Stimulated activated CD8-positive, alpha-beta memory T cell treated with anti-CD3 and anti-CD28 coated beads, Interleukin-4, amount 100 ng/mL, for 4 hours (primary cell): ENCODE measurements at places on chromosomes 6 and 20.

DNA sequence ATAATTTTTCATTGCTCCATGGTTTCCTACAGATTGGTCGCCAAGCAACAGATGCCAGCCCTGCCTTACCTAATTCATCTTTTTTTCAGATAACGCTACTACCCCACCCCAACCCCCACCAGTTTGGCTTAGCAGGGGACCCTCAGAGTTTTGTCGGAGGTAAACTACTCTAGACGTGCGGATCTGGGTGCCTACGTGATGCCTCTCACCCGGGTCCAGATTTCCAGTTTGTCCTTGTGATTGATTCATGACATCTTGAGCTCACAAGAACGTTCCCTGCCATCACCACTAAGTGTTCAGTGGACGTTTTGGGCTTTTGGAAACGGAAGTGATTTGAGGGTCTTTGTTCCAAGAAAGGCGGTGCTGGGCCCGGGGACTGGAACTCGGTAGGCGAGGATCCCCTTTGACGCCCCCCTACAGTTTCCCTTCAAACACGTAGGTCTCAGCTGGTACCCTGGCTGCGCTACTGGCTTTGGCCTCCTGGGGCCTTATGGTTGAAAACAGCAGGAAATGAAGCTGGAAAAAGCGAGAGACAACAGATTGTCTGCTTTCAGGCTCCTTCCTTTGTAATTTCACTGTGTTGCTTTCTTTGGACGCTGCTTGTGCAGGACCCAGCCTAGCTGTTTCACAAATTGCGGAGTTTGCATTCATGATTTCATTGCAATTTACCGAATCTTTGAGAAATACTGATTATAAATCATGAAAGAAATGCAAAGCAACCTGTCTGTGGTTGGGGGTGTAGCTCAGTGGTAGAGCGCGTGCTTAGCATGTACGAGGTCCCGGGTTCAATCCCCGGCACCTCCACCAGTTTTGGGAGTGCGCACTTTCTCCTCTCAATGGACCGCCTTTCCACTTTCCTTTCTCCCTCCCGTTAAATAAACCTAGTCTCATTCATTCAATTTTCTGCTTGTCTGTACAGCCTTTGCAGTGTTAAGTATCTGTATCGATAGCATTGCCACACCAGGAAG is 81.0 kb downstream of the GPX5 start:
- no peak for DNase-seq

GRCh38 chr6:55405474-55406235 is 78.4 kb downstream of the GFRAL start:
- DNase-seq = no peak

GRCh38 chr20:2883726-2884637 is 10.7 kb downstream of the PTPRA start:
- no peak for DNase-seq

DNA sequence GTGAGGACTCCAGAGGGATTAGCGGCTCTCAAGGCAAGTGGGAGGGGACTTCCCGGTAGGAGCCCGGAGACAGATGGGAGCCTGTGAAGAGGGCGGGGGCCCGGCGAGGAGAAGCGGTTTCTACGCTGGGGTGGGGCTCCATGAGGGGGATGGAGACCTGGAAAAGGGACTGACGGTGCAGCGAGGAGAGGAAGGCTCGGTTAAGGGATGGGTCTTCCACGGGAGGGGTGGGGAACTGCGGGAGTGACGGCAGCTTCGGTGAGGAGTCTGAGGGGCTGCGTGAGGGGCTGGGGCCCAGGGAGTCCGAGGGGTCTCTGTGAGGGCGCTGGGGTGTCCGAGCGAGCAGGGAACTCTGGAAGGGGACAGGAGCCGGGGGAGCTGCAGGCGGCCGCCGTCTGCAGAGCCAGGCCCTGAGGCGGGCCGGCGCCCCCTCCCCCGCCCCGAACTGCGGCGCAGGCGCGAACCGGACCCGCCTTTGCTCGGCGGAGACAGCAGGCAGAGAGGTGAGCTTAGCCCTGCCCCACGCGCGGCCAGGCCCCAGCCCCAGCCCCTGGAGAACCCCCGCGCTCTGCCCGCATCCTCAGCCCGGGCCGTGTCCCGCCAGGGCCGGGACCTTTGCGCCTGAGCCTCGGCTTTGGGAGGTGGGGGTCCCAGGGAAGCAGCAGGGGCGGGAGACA is at the start of gene NRSN2:
Gene NRSN2, plus strand, starts transcription at position 472 of the 677 bp plus-strand sequence. CDS start 2,533 bp downstream, outside the sequence.
- DNase-seq = no peak

GRCh38 chr6:114844359-114844758 is 501.5 kb upstream of the HS3ST5 start:
- DNase-seq = no peak

DNA sequence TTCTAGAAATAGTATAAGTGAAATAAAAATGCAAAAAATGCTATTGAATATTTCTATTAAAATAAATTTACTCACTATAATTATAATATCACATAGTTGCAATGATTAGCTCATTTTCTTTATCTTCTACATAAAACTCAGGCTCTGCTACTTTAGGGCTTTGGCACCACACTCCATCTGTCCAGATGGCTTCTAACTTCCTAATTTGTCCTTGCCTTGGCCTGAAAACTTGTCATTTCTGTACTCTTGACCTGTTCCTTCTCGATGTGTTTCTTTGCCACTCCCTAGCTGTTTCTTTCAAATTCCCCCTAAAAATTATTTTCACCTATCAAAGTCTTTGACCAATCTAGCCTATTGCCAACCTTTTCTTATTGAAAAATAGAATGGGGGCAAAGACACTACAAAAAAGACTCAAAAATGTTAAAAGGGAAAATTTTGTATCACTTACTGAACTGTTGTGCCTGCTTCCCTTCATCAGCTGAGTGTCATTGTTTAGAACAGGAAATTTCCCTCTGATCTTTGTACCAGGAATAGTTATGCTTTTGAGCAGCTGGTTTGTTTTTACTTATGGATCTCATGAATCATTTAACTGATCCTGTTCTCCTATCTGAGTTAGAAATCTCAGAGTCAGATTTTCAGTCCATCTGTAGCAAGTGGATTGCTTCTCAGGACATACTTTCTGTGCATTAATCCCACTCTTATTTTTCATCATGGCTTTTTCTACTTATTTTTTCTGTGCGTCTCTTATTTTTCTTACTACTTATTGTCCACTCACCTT is 279.2 kb upstream of the CNR1 start:
- DNase-seq = no peak

DNA sequence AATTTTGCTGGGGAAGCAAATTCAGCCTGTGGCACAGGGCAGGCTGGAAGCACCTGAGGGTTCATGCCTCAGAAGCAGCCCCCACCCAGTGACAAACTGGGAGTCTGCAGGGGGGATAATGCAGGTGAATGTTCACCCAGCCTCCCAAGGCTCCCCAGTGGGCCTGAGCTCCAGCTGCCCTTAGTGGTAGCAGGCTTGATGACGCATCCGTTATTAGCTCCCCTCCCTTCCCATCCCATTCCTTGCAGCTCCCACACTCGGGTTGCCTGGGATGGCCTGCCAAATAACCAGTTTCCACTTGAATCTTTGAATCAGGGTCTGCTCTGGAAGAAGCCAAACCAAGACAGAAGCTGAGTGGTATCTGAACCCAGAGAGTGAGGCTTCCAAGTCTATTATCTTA is 15.8 kb downstream of the KCNK15 start:
- DNase-seq = no peak

GRCh38 chr6:153140299-153140698 is 9.2 kb upstream of the RGS17 start:
- no peak for DNase-seq

DNA sequence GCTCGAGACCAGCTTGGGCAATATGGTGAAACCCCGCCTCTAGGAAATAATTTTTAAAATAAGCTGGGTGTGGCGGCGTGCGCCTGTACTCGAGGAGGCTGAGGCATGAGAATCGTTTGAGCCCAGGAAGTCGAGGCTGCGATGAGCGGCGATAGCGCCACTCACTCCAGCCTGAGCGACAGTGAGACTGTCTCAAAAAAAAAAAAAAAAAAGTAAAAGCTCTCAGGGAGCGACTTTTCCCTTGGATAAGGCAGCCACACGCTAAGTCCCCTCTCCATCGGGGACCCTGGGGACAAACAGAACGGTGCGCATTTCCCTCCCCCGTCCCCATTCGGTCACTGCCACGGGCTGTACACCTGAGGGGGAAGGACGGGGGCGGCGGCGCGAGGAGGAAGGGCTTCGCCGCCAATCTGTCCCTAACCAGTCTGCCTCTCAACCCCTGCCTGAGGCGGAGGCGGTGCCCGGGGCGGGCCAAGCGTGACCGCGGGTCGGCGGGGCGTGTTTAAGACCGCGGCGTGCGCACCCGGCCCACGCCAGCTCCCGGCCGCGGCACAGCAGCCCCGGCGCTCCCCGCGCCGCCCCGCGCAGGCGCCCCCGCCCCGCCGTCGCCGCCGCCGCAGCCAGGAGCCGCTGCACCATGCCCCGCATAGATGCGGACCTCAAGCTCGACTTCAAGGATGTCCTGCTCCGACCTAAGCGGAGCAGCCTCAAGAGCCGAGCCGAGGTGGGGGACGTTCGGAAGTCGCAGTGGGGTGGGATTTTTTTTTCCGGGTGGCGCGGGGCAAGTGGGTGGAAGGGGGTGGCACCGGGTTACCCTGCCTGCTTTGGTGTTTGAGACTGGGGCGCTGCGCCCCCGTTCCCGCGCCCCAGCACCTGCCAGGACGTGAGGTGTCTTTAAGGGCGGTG is at the start of gene GMPR:
Gene GMPR, plus strand, starts transcription at position 531 of the 906 bp plus-strand sequence. Its CDS starts 107 bp downstream, at position 638.
- DNase-seq = peak; percentile 59

DNA sequence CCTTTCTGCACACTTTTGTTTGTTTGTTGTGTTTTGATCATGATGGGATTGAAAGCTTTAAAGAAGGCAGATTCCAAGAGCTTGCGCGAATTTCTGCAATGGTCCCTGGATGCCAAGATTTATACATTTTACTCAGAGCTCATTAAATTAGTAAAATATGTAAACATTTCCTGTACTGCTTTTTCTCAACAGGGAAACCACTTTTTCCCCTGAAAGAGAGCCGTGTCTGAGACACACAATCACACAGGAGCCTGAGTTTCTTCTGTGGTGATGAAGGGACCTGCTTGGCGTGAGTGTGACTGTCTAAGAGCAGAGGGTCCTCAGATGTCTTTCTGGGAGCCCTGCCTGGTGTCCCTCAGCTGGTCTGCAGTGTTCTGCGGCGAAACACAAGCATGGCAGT is 12.1 kb upstream of the TAGAP start:
- DNase-seq = no peak

- DNase-seq = no peak
Measured at GRCh38 chr20:20414640-20415220, 46.8 kb downstream of the INSM1 start.

DNA sequence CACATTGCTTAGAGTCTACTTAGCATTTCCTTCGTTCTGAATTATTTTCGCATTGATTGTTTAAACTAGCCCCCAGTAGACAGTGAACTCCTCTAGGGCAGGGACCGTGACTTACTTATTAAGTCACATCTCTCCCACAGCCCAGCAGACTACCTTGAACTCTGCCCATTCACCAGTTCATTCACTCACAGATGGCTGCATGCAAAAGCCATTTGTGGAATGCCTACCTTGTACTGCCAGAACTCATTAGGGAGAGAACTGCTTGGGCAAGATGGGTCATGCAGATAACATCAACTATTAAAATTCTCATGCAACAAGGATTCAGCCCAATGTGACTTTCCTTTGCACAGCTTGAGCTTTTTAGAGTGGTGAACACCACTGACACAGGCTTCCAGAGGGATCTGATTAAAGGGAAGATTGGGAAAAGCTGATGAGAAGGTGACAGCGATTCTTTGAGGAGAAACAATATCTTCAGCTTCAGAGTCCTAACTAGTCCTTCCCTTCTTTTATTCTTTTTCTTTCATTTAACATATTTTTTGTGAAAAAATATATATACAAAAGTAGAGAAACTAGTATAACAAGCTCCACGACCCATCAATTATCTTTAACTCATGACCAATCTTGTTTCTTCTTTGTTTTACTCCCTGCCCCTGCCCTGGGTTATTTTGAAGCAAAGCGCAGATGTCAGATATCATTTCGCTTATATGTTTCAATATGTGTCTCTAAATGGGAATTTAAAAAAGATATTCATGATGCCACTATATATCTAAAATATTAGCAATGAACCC is 273.9 kb downstream of the CDC5L start:
- no peak for DNase-seq

DNA sequence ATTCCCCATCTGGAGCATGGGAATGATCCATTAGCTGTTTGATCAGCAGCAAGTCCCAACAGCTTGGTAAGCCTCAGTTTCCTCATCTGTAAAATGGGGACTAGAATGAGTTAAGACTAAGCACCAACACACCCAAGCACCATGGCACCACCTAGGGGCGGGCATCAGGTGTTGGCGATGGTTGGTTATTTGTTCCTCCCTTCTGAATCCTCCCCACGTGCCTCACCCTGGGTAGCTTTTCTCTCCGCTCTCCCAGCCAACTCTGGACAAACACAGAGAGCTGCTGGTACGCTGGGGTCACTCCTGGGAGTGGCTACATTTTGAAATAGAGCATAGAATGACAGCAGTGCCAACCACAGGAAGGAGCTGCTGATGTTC is 13.3 kb upstream of the ITPR3 start:
- DNase-seq = no peak

DNA sequence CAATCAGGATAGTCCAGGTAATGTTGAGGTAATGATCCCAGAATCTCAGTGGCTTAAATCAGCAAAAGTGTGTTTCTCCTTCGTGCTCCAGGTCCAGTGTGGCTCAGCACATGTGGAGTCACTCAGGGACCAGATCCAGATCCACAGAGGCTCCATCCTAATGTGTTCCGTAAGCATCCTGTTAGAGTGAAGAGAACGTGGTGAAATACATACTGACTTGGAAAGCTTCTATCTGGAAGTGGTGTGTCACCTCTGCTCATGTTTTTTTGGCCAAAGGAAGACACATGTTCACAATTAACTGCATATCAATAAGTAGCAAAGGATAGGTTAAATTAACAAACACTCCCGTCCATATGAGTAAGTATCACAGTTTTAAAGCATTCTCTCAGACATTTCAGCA is 26.8 kb upstream of the PREP start:
- no peak for DNase-seq

DNA sequence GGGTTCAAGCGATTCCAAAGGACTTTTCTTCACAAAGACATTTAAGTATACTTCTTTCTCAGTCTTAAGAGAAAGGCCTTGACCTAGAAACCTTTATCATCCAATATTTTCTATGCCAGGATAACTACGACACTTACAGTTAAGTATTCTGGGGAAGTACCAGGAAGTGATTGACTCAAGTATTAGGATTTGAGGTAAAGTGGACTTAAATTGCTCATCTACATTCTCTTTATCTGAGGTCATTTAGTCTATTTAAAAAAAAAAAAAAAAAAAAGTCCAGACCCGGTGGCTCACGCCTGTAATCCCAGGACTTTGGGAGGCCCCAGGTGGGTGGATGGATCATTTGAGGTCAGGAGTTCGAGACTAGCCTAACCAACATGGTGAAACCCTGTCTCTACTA is 114.7 kb downstream of the ZFAND3 start:
- DNase-seq = no peak

GRCh38 chr6:84809455-84809854 is 45.1 kb upstream of the TBX18 start:
- no peak for DNase-seq

- DNase-seq = no peak
Measured at GRCh38 chr6:55833284-55833683, 42.1 kb downstream of the BMP5 start.
